ENCODE measurements at places on chromosomes 4 and X.

DNA sequence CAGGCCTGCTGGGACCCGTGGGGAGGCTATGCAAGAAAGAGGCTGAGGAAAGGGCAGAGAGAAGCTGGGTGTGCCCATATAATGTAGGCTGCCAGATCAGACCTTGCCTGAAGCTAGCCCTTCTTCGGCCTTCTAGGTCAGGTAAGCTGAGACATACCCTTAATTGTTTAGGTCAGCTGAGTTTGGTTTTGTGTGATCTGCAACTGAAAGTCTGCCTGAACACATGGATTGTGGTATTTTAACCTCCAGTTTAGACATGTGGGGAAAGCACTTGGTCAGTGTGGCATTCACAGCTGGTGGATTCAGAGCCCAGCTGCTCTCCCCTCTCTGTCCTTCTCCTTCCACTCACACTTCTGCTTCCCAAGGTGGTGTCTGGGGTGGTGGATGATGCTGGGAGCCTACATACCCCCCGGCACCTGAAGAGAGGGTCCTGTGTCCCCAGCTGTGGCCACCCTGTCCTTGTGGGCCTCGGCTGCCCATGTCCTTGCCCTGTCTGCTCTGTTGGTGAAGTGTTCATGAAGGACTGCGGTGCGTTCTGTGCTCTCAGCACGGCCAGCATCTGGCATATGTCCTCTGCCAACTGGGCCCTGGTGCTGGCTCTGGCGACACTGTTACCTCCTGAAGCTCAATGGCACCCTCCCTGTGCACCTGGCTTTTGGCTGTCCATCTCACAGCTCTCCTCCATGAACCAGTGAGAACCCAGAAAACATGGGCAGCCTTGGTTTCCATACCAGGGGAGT lies 82.1 kb downstream of the NAT8L start:
- no peak for DNase-seq

- no peak for DNase-seq
Observed at GRCh38 chr4:107854356-107855022, 29.8 kb downstream of the SGMS2 start.

DNA sequence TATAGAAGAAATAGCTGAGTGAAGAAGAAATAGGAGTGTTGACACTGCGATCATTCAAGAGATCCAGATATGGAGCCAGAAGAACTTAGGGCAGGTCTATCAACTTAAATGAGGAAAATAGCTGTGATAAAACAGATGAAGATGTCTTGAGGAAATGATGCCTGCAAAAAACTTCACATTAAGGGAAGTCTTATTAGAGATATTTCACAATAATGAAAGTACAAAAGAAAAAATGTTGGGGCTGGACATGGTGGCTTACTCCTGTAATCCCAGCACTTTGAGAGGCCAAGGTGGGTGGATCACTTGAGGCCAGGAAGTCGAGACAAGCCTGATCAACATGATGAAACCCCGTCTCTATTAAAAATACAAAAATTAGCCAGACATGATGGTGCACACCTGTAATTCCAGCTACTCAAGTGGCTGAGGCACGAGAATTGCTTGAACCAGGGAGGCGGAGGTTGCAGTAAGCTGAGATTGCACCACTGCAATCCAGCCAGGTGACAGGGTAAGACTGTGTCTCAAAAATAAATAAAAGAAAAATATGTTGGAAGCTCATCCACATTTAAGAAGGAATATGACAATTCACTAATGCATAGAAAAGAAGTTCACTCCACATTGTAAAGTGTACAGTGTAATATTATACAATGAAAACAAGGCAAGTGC lies 56.3 kb downstream of the PKD2 start:
- DNase-seq = no peak

DNA sequence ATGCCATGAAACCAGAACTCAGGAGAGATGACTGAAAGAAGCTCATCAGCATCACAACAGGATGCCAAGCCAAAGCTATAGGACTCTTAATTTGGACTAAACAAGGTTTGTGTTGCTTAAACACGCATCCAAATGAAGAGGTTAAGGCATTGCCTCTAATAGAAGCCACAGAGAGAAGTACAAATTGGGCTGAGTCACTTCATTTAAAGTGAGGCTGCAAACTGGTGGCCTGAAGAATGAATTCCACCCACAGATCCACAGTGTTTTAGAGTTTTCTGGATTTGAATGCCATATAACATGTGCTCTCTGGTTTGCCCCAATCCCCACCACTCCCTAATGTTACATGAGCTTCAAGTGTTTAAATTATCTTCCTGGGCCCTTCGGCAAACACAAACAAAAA lies 103.5 kb downstream of the FIP1L1 start:
- no peak for DNase-seq

- DNase-seq = no peak
Observed at GRCh38 chrX:145843146-145843904, 25.7 kb downstream of the SLITRK2 start.

DNA sequence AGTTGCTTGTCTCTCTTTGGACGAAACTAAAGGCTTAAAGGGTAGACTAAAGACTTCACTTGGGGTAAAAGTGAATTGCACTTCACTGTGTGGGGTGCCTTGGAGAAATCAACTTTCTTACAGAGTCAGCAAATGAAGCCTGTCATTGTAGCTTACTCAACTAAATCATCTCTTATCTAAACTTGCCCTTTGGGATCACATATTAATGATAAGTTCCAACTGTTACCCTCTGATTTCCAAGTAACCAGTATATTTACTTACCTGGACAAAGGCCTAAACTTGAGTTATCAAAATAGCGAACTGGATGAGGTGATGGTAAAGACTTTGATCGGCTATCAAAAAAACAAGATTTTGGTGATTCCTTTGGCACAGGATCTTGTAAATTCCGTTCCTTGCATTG lies 8.9 kb upstream of the BDH2 start:
- no peak for DNase-seq

GRCh38 chrX:142214081-142214480 lies 9.0 kb upstream of the MAGEC2 start:
- DNase-seq = no peak

DNA sequence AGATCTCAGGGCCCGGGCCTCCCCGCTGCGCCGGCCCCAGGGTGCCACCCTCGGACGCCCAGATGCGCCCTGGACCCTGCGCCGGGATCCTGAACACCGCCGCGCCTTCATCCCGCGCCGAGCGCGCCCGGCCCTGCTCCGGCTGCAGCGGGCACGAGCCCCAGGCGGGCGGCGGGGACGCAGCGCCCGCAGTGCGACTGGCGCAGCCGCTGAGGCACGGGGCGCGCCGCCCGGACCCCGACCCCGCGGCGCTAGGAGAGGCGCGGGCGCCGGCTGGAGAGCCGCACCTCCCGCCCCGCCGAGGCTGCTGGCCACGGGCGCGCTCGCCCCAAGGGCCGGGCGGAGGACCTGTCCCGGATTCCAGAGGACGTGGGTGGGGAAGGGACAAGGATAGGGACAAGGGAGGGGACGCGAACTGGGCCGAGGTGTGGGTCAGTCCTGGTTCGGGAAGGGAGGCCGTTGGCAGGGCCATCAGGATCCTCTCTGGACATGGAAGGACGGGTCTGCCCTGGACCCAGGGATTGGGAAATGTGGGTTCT lies 1.1 kb downstream of the ZFYVE28 start:
- DNase-seq = no peak

DNA sequence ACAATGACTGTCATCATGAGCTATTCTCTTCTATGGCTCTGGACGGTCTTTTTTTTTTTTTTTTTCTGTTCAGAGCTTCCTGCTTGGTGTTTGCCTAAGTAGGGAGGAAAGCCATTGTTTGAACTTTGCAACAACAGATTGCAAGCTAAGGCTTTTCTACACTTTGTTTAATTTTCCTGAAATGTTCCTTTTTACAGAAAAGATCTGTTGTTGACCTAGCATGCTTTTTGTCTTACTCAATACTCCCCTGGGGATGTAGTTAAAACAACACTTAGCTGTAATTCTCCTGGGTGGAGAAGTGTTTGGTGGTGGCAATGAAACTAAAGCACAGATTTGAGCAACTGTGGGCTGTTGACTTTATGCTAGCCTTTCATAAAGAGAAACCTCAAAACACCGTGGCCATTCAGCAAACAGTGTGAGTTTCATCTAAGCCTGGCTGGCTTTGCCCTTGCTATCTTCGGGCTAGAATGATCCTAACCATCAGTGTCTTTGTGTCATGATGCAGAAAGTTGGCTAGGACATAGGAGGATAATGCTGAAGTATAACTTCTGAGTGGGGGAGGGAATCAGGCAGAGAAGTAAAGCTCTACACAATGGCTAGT lies 110.5 kb downstream of the ANXA3 start:
- DNase-seq = peak; percentile 61

DNA sequence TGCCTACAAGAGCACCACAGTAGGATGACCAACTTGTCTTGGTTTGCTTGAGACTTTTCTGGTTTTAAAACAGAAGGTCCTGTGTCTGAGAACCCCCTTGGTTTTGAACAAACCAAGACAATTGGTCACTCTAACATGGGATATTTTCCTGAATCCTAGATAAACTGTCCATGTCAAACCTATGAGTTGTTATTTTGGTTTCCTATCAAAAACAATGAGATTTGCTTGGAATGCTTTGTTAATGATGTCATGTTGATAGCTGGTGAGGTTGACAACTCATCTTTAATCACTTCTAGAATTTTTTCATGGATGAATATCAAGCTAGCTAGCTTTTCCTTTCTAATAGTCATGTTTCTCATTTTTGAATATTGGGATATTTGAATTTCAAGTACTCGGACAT lies 518.3 kb upstream of the ARX start:
- peak; percentile 63 for DNase-seq

DNA sequence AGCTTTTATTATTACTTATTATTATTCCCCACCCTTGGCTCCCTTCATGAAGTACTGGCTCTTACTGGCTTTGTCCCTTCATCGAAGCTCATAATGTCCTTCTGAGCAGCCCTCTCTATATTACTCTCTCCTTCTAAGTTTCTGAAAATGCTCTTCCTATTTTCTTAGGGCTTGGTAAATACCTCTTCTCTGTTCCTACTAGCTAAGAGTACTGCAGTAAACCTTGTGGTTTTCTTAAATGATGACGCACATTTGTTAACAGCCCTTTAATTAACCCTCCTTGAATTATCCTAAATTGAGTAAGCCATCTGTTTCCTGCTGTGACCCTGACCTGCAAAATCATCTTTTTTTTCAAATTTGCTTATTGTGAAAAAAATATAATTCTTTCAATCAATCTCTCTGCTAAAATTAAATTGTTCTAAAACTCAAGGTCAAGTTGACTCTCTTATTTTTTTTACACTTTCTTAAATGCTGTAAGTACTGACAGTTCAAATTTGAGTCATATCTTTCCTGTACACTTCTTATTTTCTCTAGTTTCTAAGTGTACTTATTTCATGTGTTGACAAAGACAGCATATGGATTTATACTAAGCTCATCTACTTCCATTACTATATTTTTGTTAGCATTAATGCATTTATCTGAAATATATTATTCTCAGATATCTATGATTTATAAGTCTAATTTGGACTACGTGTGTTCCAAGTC lies 148.9 kb downstream of the ADAM29 start:
- no peak for DNase-seq

GRCh38 chr4:139735381-139736273 lies 70.0 kb downstream of the MGST2 start:
- DNase-seq = no peak

- no peak for DNase-seq
Observed at GRCh38 chr4:15658136-15658770, 3.1 kb upstream of the FBXL5 start.

DNA sequence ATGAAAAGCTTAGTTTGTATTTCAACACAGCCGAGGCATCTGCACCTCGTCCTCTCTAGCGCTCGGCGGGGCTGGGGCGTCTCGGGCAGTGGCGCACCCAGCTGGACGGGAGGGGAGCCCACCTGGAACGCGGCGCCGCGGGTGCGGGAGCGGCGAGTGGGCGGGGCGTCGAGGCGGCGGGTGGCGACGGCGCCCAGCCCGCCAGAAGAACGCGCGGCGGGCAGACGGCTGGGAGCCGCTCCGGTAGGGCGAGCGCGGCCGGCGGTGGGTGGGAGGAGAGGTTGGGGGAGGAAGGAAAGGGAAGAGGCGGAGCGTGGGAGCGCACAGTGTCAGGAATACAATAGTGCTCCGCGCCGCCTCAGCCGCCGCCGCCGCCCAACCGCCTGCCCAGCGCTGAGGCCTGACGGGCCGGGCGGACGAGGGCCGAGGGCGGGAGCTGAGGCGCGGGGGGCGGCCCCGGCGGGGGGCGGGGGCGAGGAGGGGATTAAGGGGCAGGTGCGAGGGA lies at the start of gene JADE3:
JADE3 (plus strand) TSS at position 324 of the 505 bp plus-strand sequence. CDS start 72,474 bp downstream, outside the sequence.
- peak; percentile 67 for DNase-seq

GRCh38 chr4:159551281-159551680 lies 448.4 kb downstream of the RAPGEF2 start:
- peak; percentile 27 for DNase-seq

- no peak for DNase-seq
Observed at GRCh38 chrX:10615931-10616774, 4.2 kb downstream of the MID1 start.

- no peak for DNase-seq
Observed at GRCh38 chr4:83387012-83387411, 52.4 kb upstream of the HPSE start.

DNA sequence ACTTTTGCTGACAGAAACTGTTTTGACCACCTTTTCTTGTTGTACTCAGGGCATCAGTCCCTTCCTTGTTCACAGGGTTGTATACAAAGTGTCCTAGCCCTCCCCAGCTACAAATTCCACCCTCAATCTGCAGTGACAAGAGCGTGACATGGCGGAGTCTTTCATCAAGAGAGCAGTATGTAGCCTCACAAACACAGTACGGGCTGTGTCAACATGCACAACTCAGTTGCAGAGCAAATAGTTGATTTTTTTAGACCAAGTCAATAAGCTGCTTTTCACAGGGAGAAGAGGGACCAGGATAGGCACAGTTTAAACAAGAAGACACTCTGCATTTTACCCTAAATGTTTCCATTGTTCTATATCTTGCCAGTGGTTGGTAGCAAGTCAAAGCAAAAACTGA lies 8.6 kb upstream of the HS6ST2 start:
- no peak for DNase-seq

- no peak for DNase-seq
Observed at GRCh38 chr4:70138751-70139150, 15.3 kb upstream of the PRR27 start.

GRCh38 chrX:10159145-10159468 lies 2.3 kb downstream of the CLCN4 start:
- no peak for DNase-seq

- DNase-seq = no peak
Observed at GRCh38 chrX:47631676-47632075, 1.9 kb upstream of the CFP start.

DNA sequence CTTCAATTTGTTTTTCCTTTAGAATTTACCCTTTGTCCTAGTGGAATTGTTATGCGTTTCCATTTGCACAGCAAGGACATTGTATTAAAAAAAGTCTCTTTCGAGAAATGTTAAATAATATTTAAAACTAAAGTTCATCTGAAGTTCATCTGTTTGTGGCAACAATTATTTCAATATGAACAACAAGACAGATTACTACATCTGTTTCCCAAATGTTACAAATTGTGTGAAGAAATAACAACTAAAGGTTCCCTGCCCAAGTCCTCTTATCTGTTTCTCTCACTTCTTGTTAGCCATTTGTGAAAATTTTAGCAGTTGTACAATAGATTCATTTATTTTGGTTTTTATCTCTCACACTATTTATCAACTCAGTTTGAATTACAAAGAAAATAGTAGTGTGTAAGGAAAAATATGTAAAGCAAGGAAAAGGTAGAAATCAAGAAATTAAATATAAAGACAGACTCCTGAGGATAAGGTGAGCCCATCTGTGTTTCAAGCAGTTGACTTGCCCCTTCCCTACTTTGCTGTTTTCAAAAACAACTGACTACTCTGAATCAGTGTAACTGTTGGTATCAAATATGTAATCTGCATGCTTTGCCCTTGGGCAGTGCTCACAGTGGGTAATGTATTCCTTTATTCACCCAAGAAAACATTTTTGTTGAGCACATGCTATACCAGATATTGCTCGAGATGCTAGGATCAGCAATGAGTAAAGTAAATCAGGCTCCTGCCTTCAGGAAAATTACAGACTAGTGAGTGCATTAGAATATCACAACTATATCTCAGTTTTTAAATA lies 118.9 kb upstream of the PCDH7 start:
- no peak for DNase-seq
